ENCODE measurements at places on chromosomes 2 and 18. TPM values are rescaled to one million over a fixed set of nuclear protein-coding genes. Genes with fewer than 3 reads are reported as not detected.

The CEP192 gene
- total RNA-seq = 23.2 TPM

The RAX gene
- not detected for total RNA-seq

The TEX44 gene
- total RNA-seq = not detected

The CXCR4 gene
- not detected for total RNA-seq

The C2orf15 gene
- total RNA-seq = not detected

The NEURL3 gene
- not detected for total RNA-seq

The GPR75 gene
- 1.8 TPM for total RNA-seq

The NAPG gene
- 22.7 TPM for total RNA-seq

The UGT1A4 gene
- not detected for total RNA-seq

The MC5R gene
- total RNA-seq = not detected

Measured in myometrial cell (primary cell).